NCI-H1436 treated with DMSO at 0.1 percent for 48 hours (cell line): ENCODE measurements at places on chromosomes 5 and 9.

DNA sequence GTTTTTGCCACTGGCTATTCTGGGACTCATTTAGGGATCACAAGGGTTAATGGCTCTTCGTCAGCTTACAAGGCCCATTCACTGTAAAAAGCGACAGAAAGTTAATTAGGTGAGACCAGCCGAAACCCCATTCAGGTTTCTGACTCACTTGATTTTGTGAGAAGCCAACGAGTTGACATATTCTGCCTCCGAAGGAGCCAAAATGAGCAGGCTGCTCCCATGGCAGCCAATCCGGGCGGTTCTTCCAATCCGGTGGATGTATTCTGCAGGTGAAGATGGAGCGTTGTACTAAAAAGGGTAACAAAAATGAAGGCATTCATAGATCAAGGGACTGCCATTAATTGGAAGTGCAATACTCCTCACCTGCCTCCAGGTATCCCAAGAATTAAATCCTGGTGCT is 39.7 kb downstream of the DDX31 start:
- DNase-seq, result no peak

- no peak for DNase-seq
These were observed 60.6 kb upstream of the ABCA1 start for GRCh38 chr9:104988539-104988938.

DNA sequence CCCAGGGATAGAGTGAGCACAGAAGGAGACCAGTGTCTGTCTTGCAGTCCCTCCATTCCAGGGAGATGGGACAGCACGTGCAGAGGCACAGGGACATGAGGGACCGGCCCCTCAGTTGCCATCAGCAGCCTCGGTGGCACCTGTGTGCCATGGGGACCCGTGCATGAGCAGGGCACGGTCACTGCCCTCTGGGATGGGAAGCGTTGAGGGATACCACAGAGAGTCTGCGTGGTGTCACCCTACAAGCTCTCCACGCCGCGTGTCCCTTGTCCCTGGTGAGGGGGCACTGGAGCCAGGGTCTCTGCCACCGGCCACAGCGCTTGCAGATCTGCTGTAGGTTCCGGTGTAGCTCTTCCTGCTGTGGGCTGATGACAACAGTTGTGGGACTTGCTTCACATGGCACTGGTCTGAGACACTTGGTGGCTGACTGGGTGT is 108.1 kb downstream of the CACNA1B start:
- no peak for DNase-seq

DNA sequence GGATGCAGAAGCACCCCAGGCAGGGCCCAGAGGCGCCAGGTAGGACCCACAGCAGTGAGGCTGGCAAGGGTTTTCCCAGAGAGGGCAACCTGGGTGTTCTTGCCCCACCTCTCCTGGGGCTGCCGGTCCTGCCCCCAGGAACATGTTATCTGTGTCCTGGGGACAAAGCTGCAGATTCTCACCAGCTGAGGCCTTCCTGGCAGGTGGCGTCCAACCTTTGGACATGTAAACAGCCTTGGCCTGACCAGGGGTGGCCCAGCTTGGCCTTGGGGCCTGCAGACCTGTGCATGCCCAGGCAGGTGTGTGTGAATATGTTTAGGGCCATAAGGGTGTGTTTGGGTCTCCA is 101.8 kb upstream of the LARP1 start:
- DNase-seq, result no peak

GRCh38 chr5:81226286-81226685 is 6.8 kb upstream of the CKMT2 start:
- DNase-seq, result no peak

DNA sequence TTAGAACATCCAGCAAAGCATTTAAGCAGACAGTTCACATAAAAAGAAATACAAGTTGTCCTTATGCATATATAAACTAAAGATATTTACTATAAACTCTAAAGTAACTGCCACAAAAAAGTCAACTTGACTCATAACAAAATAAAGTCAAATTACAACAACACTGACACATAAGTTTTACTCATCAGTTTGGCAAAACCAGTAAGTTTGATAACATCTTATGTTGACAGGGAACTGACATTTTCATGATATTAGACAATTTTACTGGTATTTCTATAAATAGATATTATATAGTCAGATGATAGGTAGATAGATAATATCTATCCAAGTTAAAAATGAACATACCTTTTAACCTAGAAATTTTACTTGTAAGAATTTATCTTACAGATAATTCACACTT is 9.9 kb upstream of the TSLP start:
- DNase-seq, result no peak

DNA sequence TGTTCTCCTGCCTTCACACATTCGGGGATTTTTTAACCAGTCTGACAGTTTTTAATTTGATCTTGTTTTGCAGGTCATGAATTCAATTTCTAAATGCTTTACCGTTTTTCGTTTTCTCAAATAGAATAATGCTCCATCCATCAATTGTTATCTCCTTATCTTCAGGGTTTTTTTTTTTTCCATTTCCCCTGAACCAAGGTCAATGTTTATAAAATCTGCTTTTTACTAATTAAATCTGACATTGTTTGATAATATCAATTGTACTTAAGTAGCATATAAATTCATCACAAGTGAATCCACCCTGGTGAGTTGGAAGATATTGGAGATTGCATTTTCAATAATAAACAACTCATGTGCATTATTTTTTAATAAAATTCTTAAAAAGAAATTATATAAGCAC is 2004.6 kb upstream of the WWC1 start:
- no peak for DNase-seq

DNA sequence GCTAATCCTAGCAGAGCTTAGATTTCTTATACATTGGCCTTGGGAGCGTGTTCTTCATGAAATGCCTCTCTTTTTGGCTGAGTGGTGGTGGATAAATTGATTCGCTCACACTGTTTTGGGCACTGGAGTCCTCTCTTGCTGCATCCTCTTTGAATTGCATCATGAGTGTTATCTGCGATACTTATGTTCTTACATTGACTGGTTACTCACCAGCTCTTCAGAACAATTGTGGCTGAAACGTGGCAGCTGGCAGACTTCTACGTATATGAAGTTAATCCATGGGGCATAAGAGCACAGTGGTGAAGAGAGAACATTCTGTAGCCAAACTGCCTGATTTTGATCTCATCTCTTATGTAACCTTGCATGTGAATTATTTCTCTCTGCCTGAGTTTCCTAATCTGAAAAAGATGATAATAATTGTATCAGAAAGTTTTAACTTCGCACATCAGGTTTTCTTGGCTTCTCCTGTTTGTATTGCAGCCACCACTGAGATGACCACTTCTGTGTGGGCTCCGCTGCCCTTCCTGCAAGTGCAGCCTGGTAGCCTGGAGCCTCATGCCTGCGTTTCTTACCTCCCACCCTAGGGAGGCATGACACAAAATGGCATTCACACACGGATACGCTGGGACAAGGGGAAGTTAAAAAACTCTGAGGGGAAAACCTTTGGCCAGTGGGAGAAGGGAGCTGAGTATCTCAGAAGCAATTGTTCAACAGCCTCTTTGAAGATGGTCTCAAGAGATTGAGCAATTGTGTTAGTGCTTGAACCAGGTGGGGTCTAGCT is 295.2 kb downstream of the ARHGAP26 start:
- no peak for DNase-seq

DNA sequence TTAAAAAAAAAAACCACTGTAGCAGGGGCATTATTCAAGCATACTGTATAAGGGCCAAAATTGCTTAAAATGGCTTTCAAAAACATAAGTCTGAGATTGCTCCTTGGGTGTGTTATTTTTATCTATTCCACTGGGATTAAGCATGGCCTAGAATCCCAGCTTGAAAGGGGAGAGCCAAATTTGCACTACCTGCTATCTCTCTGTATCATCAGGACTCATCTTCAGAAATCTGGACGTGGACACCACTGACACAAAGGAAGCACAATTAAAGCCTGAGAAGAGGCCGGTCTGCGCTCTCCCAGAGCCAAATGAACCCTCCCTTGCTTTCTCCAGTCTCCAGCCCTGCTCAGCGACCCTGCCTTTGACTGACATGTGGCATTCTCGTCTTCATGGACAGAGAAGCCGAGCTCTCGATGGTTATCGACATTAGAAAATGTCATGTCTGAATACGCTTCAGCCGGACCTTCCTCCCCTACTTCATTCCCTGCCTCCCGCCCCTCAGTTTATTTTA is 151.3 kb downstream of the EBF1 start:
- DNase-seq, result no peak

- DNase-seq, result no peak
These were observed 757 bp downstream of the TMEM250 start for GRCh38 chr9:136117916-136118319.

DNA sequence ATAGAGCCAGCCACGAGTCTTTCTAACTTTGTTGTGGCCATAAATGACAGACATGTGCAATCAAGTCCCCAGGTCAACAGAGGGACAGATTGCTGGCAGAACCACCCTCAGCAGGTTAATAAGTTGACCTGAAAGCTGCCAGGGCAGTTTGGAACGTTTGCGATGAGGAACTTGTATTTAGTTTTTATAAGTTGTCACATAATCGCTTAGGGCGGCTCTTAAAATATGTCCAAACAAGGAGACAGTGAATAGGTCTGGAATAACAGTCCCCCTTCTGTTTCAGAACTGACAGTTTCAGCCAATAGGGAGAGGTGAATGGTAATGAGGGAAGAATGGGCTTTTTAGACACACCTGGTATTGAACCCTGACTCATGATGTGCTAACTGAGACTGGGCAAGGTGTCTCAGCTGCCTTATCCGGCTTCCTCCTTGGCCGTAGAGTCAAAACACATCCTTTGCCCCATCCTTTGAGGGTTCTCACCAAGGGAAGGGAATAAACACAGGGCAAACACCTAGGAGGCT is 33.6 kb upstream of the GABRP start:
- DNase-seq, result no peak

GRCh38 chr9:21281275-21281674 is 23.8 kb downstream of the IFNA5 start:
- no peak for DNase-seq

DNA sequence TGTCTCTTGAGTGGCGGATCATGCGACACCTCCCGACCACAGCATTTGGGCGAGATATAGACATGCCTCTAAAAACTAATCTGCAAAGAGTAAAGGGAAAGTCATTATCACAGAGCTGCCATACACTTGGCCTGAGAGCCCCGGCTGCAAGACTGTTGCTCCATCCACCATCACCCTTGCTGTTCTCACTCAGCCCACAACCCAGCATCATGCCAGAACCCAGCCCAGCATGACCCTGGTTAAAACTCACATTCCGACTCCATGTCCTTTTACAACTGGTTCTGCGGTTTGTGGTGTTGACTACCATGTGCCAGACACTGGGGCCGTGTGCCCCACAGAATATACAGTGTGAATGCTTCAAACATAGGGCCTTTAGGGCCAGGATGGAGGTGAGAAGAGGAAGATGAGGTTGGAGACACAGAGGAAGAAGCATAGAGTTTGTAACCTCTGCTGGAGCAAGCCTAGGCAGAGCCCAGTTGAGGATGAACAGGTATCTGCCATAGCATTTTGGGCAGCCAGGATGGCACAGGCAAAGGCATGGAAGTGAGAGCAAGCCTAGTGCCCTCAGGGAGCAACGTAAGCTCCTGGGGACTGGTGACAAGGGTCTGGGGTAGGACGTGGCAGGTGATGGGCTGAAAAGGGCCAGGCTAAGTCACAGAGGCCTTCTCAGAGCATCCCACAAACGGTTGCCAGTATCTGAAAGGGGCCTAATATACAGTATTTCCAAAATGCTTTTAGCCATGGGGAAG is 37.5 kb upstream of the SMU1 start:
- no peak for DNase-seq

DNA sequence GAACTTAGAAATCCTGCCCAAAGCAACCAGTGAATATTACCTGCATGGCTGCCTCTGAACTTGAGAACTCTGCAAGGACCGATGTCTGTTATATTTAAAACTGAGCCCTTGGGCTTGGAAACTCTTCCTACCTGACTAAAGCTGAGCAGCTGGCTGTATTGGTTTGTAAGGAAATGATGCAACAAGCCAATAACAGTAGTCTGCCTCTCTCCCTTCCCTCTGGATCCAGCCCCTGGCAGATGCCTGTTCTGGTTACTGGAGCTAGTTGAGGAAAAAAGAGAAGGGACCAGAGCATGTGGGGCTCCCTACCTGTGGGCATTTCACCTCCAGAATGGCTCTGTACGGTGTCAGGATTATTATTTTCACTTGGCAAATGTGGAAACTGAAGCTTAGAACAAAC is 34.7 kb downstream of the SH3RF2 start:
- DNase-seq, result no peak

GRCh38 chr9:17776735-17777134 is 197.9 kb downstream of the SH3GL2 start:
- DNase-seq, result no peak

DNA sequence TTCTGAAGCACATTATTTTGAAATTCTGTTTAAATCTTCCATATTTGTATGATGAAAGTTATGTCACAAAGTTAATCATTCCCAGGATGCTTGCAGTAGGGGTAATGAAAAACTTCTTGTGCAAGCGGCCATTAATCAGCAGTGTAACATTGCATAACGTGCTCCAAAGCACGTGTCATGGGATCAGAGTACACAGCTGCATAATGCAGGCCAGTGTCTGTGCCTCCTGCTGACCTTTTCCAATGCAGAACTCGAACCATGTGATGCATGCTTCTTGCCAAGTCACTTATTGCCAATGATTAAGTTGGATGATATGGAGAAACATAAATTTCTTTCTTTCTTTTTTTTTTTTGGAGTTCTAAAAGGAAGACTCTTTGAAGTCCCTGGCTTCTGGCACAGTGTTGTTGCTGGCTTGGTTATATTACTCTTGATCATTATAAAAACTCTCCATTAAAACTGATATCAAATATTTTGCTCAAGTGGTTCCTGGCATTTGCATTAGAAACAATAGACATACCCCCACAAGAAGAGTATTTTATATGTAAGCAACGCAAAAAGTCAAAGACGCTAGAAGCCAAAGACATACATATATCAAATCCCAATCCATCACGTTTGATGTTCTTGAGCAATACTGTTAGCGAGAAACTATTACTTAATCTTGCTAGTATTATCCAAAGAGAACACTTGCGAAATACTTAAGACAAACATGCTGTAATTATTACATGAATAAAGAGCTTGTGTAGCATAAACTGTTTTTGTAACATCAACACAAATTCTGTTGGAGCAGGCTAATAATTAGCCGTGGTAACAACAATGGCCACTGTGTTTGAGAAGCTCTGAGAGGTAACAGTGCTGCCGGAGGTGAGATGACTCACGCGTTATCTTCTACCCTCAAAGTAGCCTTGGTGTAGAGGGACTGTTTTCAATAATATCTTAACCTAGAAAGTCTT is 164.2 kb downstream of the AUH start:
- DNase-seq, result no peak

- DNase-seq, result no peak
These were observed 64.2 kb downstream of the DCP2 start for GRCh38 chr5:113040672-113041260.

- DNase-seq, result no peak
These were observed 20.8 kb downstream of the AGXT2 start for GRCh38 chr5:35026941-35027340.

GRCh38 chr5:89849830-89850512 is 559.6 kb downstream of the CETN3 start:
- no peak for DNase-seq

- DNase-seq, result no peak
These were observed 206.2 kb downstream of the FER start for GRCh38 chr5:108953940-108954339.

- no peak for DNase-seq
These were observed 12.4 kb downstream of the PRUNE2 start for GRCh38 chr9:76893395-76893932.

- DNase-seq, result no peak
These were observed 81.9 kb upstream of the RARS1 start for GRCh38 chr5:168404365-168404764.

GRCh38 chr9:107447081-107447480 is 42.5 kb downstream of the KLF4 start:
- no peak for DNase-seq

- no peak for DNase-seq
These were observed 9.6 kb upstream of the FCN2 start for GRCh38 chr9:134870746-134871662.

GRCh38 chr9:110040788-110041187 is 167.2 kb downstream of the C9orf152 start:
- DNase-seq, result no peak
